NCI-H774 (cell line): ENCODE measurements at places on chromosomes 3 and 15.

DNA sequence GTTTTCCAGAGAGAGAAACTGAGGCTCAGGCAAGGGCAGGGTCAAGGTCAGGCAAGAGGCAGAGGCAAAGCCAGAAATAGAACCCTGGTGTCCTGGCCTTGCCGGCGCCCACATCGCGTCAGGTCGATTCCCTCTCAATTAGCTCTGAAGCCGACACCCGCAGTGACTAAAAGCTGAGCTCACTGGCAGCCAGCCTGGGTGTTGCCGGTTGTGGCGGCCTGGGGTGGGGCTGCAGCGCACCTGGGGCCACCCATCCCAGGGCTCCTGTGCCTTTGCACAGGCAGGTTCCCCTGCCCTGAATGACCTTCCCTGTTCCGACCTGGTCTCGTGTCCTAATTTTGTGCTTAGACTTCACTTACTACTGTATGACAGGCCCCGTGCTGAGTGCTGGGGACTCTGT lies 6.2 kb downstream of the SEMA3F start:
- no peak for DNase-seq

DNA sequence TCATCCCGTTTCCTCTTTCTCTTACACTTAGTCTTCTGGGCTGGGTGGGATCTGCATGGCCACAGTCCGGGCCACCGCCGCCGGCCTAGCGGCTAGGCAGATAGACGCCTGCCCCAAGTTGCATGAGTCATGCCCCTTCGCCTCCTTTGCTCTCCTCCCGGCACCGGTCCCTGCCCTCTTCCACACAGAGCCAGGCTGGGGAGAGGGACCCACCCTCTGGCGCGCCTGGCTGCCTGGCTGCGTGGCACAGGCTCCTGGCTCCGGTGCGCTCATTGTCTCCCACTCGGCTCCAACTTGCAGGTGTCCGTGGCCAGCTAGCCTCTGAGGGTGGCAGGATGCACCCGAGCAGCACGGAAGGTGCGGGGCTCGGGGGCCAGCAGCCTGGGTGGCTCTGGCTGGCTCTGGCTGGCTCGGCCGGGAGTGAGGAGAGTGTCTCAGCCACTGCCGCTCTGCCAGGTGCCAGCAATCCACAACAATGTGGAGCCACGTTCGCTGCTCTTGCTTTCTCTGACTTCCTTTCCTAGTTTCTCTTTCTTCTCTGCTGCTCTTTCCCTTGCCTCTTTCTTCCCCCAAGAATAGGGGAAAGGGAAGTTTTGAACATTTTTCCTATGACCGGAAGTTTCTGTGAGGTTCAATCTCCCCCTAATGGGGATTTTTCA lies 22.4 kb upstream of the MTHFS start:
- no peak for DNase-seq

DNA sequence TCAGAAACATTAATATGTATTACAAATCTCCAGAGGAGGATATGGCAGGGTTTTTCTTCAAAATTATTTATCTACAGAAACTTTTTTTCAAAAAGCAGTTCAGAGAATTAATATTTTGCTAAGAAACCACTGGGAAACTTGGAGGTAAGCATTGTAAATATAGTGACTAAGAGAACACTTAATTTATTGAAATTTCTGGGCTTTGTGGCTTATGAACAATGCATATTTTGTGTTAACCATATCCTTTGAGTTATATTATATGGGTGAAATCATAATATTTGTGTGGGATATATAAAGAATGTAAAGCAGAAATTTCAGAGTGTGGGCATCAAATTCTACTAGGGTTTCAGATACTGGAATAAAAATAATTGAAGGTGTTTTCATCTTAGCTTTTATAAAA lies 1059.2 kb downstream of the ZPLD1 start:
- DNase-seq, result no peak

GRCh38 chr3:129595544-129596193 lies 10.8 kb downstream of the PLXND1 start:
- DNase-seq, result no peak

GRCh38 chr3:184777566-184778356 lies 34.2 kb upstream of the VPS8 start:
- DNase-seq, result peak; percentile 95
